ENCODE measurements at places on chromosomes 1 and 21.

DNA sequence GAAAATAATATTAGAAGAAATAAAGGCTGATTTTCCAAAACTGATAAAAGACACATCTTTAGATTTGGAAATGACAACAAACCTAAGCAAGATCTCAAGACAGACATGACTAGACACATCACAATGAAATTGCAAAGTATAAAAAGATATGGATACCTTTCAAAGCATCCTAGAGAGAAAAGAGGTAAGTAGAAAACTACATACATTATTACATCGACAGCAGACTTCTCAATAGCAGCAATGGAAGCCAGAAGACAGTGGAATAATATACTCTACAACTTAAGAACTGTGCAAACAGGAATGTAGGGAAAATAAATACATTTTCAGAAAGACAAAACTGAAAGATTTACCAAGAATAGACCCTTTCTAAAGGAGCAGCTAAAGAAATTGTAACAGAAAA is 50.2 kb downstream of the DENND1B start:
- no peak for ATAC-seq

DNA sequence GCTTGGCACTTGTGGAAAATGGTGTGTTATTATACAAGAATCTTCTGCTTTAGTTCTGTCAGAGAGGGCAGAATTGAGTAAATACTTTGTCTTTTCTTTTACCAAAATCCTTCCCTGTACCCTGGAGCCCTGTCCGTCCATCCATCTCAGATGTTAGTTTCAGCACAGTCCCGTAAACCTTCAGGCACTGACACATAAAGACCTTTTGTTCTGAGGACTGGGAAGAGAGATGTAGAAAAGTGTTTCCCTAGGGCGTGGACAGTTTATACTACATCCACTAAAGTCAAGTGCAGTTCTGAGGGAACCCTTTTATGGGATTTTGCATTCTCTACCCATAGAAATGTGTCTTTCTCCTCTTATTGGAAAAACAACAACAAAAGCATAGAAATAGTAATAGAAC is 162.4 kb downstream of the PDE4B start:
- ATAC-seq: no peak

- ATAC-seq: no peak
Measured at GRCh38 chr1:54278941-54279422, 79.0 kb downstream of the MRPL37 start.

GRCh38 chr21:29221253-29221744 is 77.4 kb upstream of the BACH1 start:
- no peak for ATAC-seq

- ATAC-seq: no peak
Measured at GRCh38 chr1:114505148-114505561, 5.8 kb downstream of the TRIM33 start.

DNA sequence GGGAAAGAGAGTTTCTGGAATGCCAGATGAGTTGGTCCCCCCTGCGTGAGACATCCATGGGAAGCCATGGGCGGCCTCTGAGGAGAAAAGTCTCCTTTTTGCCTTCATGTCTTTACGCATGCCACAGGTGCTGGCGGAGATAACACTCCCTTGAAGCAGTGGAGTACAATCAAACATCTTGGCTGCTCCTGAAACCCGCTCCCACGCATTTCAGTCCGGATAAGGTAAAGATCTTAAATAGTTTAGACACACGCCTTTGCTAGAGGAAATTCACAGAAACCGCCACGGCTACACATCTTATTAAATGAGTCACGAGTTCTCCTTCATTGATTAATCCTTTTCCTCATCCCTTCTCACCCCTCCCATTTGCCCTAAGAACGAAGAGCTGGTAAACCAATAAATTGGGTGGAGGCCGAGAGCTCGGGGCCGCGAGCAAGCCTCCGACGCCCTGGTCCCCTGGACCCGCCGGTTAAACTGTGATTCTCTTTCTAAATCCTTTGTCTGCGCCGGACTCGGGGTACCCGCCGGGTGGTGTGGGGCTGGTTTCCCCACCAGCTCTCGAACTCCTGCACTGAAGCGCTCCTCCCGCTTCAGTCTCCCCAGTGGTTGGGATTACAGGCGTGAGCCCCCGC is 6.6 kb upstream of the ZNF669 start:
- ATAC-seq: no peak

All from SK-N-SH treated with all-trans-retinoic acid at 6 μM for 48 hours (cell line).